ENCODE measurements at places on chromosomes 1 and 21.

GRCh38 chr1:18972531-18972930 is 16.1 kb upstream of the IFFO2 start:
- no peak for DNase-seq

- DNase-seq = no peak
Measured at GRCh38 chr1:117275055-117275454, 64.3 kb upstream of the VTCN1 start.

GRCh38 chr1:61604261-61604660 is 120.7 kb downstream of the TM2D1 start:
- no peak for DNase-seq

GRCh38 chr1:232754930-232755329 is 50.3 kb upstream of the MAP10 start:
- no peak for DNase-seq

DNA sequence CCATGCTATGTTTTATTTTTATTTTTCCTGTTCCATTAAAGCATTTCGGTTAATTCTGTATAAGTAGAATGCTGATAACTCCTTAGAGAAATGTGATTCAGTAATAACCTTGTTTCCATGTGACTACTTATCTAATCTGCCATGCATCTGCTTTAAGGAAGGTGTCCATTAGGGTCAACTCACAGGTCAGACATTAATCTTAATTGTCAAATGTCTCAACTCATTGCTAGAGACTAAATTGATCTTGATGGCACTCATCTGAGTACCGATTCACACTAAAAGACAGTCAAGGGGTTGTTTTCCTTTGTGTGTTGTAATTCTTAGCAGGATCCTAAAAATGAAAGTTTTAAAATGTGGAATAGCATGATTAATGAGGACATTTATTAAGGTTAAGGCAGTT is 41.8 kb downstream of the ITSN1 start:
- no peak for DNase-seq

DNA sequence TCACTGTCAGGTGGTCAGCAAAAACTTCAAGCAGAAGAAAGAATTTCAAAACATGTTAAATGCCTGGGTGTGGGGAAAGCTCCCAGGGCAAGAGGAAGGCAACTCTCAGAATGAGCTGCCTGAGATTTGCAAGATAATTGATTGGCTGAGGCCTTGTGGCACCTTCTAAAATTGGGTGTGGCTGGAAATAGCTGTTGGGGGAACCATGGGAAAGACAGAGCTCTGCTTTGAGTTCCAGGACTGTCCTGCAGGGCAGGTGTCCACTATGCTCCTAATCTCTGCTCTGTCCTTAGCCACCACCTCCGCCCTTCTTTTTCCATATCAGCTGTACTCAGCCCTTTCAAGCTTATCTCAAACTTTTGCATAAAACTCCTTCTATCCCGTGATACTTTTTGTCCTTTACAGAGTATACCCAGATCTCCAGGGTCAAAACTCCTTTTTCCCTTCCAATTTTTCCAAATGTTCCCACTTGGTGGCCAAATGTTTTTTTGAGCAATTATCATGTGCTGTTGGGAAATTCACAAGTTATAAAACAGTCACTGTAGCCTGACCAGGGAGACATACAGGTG is 23.8 kb upstream of the PPP2R5A start:
- DNase-seq = no peak

DNA sequence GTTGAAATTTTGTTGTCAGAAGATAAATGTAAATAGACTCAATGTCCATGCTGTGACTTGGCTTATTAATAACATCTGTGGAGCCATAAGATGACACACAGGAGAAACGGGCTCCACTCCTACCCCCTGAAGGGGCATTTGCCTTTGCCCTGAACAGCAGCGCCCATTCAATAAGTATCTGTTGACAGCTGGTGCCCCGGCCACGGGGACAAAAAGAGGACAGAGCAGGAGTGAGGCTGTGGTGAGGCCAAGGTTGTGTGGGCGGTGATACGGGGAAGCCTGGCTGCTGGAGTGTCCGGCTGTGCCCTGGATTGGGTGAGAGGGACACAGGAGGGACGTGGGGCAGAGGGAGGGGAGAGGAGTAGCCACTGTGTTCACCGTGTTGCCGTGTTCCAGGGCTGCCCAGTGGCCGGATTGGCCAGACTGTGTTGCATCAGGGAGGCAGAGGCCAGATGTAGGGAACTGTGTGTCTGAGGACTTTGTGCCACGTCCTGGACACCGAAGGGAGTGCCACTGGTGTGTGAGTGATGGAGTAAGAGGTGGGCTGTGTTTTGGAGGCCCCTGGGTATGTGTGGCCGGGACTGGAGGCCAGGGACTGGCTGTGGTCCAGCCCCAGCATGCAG is 15.1 kb downstream of the PRMT2 start:
- DNase-seq = no peak

DNA sequence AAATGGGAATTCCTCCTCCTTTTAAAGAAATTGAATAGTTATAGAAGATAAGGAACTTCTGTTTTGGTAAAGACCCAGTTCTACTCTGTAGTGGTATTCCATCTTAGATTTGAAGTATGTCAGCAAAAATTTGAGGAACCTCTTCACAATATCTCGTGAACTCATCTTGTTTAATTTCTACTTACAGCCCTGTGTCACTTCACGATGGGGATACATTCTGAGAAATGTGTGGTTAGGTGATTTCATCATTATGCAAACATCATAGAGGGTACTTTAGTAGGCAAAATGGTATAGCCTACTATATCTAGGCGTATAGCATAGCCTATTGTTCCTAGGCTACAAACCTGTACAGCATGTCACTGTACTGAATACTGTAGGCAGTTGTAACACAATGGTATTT is 36.0 kb downstream of the ALG6 start:
- no peak for DNase-seq

GRCh38 chr21:33495743-33496142 is 4.2 kb upstream of the DNAJC28 start:
- no peak for DNase-seq

GRCh38 chr1:149942207-149942606 is 5.5 kb upstream of the MTMR11 start:
- DNase-seq = no peak

GRCh38 chr21:29315131-29315749 is 16.5 kb downstream of the BACH1 start:
- no peak for DNase-seq

DNA sequence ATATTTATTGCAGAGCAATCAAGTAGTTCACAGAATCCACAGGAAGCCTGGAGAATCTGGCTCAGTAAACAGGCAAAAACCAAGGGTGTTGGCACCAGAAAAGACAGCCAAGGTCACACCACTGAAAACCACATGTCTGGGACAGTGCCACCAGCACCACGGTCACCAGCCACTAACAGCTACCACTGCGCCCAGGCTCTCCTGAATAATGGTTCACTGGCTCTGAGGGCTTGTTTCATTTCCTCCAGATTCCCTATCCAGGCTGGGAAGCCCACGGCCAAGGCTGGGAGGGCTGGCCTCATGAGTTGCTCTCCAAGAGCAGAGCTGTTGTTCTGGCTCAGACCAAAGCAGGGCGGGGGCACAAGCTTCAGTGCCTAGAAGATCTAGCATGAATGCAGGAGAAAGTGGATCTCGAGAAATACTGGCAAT is 54.5 kb upstream of the PTGFRN start:
- no peak for DNase-seq

DNA sequence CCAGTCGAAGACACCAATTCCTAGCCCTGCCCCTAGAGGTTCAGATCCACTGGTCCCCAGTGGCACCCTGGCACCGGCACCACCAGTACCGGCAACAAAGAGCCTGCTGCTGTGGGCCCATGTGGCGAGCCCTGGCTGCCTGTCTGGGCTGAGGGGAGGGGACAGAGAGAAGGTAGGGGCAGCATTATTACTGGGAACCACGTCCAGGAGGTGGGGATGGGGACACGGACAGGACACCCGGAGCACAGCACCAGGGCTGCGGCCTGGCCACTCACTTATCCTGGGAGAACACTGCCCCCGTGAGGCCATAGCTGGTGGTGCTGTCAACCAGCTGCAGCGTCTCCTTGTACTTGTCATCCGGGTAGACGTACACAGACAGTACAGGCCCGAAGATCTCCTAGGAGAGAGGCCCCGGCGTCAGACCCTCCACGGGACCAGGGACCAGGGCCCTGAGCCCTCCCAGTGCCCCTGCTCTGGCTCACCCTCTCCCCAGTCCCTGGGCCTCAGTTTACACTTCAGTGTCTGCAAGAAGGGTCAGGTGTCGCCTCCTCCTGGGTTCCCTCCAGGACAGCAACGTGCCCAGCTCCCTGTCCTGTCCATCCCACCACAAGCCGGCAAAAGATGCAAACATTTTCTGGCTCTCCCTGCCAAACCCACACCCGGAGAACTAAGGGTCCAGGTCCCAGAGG is 15.8 kb upstream of the TAS1R2 start:
- peak; percentile 28 for DNase-seq

DNA sequence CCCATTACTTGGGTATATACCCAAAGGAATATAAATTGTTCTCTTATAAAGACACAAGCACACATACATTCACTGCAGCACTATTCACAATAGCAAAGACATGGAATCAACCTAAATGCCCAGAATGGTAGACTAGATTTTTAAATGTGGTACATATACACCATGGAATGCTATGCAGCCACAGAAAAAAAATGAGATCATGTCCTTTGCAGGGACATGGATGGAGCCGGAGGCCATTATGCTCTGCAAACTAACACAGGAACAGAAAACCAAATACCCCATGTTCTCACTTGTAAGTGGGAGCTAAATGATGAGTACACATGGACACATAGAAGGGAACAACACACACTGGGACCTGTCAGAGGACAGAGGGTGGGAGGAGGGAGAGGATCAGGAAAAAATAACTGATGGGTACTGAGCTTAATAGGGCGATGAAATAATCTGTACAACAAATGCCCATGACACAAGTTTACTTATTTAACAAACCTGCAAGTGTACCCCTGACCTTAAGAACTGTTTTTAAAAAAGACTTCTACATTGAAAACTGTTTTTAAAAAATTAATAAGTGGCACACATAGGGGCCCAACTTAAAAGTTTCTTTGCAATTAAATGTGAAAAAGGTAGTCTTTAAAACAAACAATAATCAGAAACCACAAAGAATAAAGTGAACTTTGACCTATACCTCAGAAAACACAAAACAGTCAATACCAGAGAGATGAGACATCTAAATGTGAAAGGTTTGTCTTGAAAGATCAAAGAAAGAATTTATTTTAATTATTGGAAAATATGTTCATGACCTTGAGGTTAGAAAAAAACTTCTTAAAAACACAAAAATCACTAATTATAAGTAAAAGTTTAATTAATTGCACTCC is 75.2 kb downstream of the CDC42BPA start:
- no peak for DNase-seq

- no peak for DNase-seq
Measured at GRCh38 chr1:164667001-164667400, 108.0 kb downstream of the PBX1 start.

DNA sequence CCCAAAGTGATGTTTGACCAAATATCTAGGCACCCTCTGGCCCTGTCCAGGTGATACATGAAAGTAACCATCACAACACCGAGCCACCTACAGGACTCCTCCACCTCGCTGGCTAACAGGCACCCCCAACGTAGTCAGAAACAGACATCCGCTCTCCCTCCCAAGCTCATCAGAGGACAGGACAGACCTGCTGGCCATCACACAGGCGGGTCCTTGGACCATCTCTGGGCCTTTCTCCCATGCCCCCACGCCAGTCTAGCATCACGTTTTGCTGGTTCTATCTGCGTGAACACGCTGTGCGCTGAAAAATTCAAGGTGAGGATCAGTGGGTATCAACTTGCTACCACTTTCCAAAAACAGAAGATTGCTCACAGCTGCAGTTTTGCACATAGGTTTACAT is 21.4 kb upstream of the ADARB1 start:
- no peak for DNase-seq

GRCh38 chr1:23369335-23370013 is at the start of gene ZNF436:
ZNF436 (minus strand) TSS chr1:23369836; CDS start chr1:23368005, 1,831 bp downstream.
- peak; percentile 70 for DNase-seq

- no peak for DNase-seq
Measured at GRCh38 chr1:206117151-206117948, at the start of gene AVPR1B. AVPR1B (minus strand) TSS chr1:206117388; CDS start chr1:206116890, 498 bp downstream.

- no peak for DNase-seq
Measured at GRCh38 chr1:116664366-116664977, 3.1 kb downstream of the IGSF3 start.

DNA sequence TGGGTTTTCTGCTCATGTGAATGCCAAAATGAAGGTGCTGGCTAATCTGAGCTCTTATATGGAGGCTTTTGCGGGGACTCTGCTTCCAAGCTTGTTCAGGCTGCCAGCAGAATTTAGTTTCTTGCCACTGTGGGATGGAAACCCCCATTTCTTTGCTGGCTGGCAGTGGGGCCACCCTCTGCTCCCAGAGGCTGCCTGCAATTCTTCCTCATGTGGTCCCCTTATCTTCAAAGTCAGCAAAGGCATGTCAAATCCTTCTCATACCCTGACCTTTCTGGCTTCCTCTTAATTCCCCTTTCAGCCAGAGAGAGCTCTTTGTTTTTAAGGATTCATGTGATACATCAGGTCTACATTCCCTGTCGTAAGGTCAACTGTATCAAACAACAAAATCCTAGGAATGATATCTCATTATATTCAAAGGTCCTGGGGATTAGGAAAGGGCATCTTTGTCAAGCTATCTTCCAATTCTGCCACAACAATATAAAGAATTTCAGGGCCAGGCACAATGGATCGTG is 5.2 kb upstream of the GPR161 start:
- DNase-seq = no peak

DNA sequence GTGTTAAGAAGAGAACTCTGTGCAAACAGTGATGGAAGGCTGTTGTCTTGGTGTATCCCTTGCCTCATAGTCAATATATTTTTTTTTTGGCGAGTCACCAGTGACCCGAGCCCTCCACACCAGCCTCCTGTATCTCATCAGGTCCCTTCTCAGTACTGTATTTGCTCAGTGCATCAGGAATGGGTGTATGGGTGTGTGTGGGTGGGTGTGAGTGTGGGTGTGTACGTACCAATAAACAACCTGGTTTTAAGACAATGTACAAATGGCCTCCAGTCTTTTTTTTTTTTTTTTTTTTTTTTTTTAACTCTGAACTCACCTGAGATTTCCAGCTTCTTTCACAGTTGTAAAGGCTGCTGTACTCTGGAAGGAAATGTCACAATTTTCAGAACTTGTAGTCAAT is 7.3 kb downstream of the MYOG start:
- no peak for DNase-seq

DNA sequence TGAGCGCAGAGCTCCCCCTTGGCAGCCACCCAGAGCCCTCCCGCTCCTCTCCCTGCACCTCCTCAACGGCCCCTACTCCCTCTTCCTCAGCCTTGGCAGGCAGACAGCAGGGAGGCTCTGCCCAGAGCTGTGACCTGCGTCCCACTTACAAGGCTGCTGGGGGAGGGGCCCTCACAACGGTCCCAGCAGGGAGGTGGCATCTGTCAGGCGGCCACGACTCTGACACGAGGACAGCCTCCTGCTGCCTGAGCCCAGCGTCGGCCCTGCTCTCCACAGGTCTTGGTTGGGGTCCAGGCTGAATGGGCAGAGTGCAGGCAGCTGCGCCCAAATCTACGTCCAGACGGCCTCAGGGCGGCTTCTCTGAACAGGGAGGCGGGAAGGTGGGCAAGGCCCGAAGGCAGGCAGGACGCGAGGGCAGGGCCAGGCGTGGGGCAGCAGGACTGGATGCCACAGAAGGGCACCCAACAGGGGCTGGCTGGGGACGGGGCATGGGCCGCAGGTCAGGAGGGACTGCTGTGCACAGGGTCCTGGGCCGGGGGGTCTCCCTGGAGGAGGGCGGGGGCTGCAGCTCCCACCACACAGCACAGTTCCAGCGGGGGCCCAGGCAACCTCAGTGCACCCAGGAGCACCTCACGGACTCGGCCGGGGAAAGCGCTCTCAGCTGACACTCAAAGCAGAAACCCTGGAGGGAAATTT is 7.5 kb downstream of the SLC19A1 start:
- no peak for DNase-seq

- DNase-seq = no peak
Measured at GRCh38 chr21:16743317-16743716, 769.5 kb upstream of the CXADR start.

All from thoracic aorta (tissue), 2 donors.